ENCODE measurements at places on chromosomes 11 and 22.

DNA sequence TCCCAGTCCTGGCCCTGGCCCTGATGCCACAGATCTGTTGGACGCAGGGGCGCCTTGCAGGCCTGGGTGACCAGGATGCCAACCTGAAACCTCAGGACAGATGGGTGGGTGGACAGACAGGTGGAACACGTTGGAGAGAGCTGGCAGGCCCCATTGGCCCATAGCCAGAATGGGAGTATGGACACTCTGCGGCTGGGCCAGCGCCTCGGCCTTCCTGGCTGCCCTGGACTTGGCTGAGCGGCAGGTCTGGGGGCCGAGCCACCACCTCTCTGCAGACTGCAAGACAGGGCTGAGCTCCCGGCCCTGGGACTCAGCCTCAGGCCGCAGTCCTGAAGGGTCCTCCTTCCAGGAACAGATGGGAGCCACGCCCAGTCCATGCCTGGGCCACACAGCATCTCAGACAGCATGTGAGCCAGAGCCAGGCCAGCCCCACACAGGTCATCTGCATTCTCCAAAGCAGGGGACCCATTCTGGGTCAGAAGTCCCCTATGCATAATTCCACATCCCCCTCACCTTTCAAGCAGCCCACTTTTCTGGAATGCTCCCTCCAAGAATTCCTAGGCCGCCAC is 14.1 kb downstream of the WNT7B start:
- DNase-seq: no peak

DNA sequence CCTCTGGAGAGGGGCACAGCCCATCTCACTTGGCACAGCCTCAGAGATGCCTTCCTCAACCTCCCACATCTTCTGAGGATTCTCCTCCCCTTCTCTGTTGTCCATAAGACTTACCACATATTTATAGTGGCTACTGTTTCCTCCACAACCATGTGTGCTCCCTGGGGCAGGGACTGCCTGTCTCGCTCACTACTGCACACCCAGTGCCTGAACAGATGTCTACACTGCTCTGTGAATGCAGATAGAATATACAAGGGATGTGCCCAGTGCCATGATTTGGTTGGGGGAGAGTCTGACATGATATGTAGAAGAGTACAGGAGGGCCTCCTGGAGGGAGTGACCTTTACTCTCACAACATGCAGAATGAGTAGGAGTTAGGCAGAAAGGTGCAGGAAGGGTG is 67.3 kb upstream of the ANO1 start:
- no peak for DNase-seq

GRCh38 chr11:62909107-62909894 is 11.9 kb downstream of the CHRM1 start:
- DNase-seq: no peak

DNA sequence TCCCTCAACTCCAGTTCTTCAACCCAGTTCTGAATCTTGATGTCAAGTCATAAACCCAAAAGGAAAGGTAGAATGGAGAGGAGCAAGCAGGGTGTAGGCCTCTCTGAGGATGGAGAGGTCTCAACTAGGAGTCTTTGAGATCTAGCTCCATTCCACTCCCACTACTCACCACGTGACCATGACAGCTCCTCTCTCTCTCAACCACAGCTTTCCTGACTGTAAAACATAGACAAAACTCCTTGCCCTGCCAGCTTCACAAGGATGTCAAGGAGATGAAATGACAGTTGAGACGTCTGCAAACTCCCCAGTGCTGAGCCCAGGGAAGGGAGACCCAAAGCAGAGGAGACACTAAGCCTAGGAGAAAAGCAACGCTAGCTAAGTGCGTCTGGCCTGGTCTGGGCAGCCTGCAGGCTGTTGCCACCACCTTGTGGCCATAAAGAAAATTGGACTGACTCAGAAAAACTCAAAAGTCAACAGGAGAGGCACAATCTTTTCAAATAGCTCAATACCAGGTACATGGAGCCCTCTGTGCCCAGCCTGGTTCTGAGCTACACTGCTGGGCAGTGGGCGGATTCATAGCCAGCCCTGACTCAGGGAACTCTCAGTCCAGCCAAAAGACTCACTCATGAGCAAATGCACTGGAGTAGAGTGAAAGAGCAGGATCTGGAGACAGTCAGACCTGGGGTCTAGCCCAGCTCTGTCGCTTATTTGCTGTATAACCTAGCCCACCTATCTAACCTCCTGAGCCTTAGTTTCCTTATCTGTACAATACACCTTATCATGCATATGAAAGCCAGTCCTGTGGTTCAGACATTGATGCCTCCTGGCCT is 3.4 kb downstream of the CLPB start:
- no peak for DNase-seq

GRCh38 chr22:30031764-30032455 is 48.4 kb upstream of the HORMAD2 start:
- no peak for DNase-seq

DNA sequence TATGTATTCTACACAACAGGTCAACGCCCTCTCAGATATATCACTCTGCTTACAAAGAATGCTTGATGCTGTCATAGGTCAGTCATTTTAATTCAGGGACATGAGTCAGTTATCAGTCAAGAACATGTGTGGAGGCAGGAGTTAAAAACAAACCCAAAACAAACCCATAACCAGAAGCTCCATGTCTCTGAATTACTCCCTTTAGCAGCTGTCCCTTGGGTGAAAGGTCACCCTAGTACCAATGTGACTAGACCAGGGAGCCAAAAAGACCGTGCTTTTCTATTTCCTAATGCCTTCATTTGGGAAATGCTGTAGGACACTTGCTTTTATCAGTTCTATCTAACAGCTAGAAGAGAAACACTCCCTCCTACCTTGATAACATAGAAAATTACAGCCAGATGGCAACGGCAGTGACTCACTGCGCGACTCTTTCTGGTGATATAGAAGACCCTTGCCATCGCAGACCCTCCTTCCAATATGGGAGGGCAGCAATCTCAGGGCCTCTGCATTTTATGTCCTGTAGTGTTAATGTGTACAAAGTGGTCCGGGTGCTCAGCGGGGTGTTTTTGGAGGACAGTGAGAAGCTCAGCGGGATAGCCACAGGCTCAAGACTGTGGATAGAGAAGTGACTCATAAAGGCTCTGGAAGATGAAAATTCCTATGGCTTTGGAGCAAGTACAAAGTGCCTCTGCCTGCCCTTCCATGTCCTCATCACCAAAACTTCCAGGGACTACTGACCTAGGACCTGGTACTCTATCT is 24.8 kb downstream of the APOL5 start:
- no peak for DNase-seq

GRCh38 chr11:86761978-86762377 is 38.4 kb upstream of the PRSS23 start:
- no peak for DNase-seq

DNA sequence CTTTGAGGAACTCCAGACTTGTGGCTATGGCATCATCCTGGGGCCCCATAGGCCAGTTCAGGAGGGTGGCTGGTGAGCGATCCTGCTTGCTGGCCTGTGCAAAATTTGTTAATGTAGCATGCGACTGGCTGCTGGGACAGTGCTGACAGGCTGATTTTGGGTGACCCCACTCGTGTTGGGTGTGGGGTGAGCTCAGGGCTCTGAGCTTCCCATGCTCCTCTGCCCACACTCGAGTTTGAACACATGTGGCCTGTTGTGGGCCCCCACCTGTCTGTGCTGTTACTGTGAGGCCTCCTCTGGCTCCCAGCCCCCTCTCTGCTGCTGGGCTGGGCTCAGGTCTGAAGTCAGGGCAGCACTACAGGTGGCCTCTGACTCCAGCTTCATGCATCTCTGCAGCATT is 64.4 kb upstream of the MYEOV start:
- DNase-seq: no peak

GRCh38 chr22:38524429-38524828 is 18.3 kb upstream of the DDX17 start:
- DNase-seq: no peak

DNA sequence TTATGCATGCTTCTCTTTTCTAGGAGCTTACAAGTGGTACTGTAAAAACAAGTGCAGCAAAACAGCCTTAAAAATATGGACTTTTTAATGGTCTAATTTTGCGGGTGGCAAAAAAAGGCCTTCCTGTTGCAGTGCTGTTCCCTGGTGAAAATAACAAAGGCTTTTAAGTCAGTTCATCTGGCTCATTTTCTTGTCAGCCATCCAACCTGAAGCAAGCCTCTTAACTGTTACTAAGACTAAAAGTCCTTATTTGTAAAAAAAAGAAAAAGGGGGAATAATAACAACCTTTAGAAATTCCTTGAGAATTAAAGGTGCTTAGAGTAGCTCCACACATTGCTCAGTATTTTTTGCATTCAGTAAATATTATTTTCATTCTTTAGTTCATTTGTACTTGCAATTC is 200.5 kb upstream of the CHORDC1 start:
- DNase-seq: no peak

DNA sequence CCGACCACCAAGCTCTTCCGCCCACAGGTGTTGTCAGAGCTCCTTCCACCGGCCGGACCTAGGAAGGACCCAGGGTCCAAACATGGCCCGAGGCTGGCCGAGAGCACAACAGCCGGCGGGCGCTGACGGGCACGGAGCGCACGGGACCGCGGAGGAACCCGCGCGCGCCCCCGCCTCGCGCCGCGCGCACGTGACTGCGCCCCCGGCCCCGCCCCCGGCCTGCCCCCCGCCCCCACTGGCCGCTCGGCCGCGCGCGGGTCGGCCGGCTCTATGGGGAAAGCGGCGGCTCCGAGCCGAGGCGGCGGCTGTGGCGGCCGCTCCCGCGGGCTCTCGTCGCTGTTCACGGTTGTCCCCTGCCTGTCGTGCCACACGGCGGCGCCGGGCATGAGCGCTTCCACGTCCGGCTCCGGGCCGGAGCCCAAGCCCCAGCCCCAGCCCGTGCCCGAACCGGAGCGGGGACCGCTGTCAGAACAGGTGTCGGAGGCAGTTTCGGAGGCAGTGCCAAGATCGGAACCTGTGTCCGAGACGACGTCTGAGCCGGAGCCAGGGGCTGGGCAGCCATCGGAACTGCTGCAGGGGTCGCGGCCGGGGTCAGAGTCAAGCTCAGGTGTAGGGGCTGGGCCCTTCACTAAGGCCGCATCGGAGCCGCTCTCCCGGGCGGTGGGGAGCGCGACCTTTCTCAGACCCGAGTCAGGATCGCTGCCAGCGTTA is at the start of gene OSBP2:
TSS of gene OSBP2 (plus strand) at position 235 of the 711 bp plus-strand sequence. CDS start at position 271, 36 bp downstream.
- DNase-seq: peak; percentile 12

DNA sequence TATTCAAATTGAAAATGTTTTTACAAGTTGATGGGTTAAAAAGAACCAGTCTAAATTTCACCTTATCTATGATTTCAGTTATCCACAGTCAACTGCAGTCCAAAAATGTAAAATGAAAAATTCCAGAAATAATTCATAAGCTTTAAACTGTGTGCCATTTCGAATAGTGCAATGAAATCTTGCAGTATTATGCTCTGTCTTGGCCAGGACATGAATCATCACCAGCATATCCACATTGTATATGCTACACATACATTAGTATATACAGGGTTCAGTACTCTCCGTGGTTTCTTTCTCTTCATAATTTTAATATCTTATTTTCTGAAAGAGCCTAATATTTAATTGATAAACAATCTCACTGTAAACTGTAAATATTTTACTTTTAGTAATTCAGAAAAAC is 45.9 kb downstream of the ARHGAP32 start:
- no peak for DNase-seq
